HEK293T (cell line): ENCODE measurements at places on chromosomes 1 and 21.

DNA sequence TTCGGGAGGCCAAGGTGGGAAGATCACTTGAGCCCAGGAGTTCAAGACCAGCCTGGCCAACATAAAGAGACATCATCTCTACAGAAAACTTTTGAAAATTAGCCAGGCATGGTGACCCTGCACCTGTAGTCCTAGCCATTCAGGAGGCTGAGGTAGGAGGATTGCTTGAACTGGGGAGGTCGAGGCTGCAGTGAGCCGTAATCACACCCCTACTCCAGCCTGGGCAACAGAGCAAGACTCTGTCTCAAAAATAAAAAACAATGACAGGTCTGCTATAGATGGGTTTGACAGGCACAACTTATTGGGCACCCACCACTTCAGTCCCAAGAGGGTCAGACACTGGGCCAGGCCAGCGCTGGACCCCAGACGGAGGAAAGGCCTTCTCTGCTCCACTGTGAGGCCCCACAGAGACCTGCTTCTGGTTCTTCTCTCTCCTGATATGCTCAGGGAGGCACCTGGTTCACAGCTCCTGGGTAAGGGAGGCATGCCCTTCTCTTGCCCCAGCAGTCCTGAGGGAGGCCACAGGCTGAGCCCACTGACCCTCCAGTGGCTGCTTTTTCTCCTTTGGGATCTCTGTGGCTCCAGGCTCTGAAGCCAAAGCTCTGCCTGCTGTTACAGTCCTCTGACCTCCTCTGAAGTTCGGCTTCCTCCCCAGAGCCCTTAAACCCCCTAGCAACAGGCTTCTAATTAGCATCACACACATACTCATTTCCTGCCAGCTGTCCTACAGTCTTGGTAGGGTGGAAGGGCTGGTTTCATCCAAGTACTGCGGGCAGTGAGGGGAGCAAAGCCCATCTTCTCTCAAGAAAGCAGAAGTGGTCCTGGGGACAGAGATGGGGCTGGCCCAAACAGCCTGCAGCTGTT lies 14.4 kb downstream of the S100A16 start:
- DNase-seq: peak; percentile 6

DNA sequence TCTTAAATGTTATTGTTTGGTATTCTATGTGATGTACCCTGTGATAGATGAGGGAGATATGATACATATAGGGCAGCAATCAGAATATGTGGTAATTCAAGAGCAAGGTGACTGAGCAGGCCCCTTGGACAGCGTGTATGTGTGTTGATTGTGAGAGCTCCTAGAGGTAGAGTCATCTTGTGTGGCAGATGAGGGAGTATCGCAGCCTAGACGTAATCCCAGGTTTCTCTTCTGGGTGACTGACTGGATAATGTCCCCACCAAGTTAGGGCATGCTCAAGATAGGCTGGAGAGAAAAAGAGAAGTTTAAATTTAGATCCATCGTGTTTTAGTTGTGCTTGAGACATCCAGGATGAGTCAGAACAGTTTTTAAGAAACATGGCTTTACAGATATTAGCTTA lies 185.3 kb downstream of the ZP4 start:
- DNase-seq: no peak

DNA sequence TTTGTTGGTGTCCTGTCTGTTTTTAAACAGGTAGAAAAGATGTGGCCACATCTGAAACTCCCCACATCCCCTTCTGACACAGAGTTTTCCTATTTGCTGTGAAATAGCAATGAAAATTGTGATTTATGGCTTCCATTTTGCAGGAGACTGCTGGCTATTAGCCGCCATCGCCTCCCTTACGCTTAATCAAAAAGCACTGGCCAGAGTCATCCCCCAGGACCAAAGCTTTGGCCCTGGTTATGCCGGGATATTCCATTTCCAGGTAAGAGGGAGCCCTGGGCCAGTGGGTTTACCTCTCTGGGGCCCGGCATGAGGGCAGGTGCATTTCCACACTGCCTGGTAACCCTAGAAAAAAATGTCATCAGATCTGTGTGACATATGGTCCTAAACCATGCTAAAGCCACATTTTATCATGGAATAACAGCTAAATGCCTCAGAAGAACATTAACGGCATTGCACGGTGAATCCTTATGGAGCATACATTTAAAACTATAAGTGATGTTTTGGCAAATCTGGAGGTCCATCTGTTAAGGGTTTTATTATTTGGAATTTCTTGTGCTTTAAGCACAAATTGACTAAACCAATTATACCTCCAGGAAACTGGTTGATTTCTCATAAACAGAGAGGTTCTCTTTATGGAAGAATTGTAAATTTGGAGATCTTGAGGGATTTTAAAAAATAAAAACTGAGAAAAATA lies 12.3 kb downstream of the CAPN9 start:
- no peak for DNase-seq

DNA sequence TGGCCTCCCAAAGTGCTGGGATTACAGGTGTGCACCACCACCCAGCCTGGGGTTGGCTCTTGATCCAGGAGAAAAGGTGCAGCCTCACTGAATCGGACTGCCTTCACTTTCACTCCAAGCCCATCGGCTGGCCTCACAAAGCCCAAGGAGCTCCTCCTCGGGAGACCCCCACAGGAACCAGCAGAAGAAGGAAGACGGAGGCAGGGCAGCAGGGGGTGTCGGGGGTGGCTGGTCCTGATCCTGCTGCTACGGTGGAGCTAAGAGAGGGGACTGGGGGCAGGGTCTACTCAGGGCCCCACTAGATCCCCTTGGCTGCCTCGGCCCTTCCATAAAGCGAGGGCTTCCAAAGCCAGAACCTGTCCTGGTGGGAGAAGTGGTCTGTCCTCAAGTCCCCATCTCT lies 93.9 kb downstream of the STUM start:
- DNase-seq: no peak

- DNase-seq: no peak
These were observed 31.6 kb upstream of the PPP1R15B start for GRCh38 chr1:204443260-204443619.

DNA sequence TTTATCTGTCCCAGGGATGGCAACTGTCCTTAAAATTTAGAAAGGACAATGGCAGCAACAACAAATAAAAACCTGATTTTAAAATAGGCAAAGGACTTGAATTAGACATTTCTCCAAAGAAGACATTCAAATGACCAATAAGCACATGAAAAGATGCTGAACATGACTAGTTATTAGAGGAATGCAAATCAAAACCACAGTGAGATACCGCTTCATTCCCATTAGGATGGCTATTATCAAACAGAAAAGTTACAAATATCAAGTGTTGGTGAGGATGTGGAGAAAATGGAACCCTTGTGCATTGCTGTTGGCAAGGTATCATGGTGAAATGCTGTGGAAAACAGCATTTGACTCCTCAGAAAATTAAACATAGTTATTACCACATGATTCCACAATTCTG lies 120.7 kb downstream of the CRB1 start:
- DNase-seq: no peak

- DNase-seq: no peak
These were observed 4.7 kb downstream of the CELSR2 start for GRCh38 chr1:109253803-109254620.

- no peak for DNase-seq
These were observed 36.6 kb downstream of the PTGS2 start for GRCh38 chr1:186643614-186644013.

DNA sequence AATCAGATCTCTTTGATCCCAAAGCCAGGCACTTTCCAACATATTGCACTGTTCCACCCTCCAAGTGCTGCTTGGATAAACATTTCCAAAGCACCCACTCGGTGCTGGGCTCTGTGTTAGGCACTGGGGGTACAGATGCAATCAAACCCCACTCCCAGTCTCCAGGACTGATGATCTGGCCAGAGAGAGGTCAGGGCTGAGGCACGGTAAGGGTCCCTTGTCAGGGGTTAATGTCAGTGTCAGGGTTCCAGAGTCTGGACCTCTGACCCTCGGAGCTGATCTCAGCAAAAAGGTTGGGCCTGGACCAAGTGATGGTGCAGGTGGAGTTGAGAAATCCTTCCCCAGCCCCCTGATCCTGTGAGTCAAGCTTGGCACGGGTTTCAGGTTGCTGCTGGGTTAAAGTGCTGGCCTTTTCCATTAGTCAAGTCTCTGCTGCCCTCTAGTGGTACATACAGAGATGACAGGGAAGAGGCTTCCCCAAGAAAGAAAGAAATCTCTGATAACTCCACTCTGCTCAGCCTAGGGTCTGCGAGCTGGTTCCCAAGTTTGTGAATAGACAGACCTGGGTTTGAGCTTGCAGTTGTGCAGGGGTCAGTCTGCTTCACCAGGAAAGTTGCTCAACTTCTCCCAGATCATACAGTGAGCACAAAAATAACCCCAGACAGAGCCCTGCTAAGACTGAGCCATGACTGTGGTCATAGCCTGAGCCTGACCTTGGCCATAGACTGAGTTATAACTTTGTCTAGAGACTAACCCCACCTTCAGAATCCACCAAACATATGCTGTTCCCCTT lies 74.6 kb downstream of the DMRTA2 start:
- DNase-seq: peak; percentile 75

GRCh38 chr1:151924691-151925587 lies 15.6 kb upstream of the THEM4 start:
- no peak for DNase-seq

GRCh38 chr1:212323066-212323465 lies 37.9 kb downstream of the PPP2R5A start:
- DNase-seq: no peak

GRCh38 chr1:28070725-28071593 lies 17.5 kb downstream of the EYA3 start:
- DNase-seq: no peak

DNA sequence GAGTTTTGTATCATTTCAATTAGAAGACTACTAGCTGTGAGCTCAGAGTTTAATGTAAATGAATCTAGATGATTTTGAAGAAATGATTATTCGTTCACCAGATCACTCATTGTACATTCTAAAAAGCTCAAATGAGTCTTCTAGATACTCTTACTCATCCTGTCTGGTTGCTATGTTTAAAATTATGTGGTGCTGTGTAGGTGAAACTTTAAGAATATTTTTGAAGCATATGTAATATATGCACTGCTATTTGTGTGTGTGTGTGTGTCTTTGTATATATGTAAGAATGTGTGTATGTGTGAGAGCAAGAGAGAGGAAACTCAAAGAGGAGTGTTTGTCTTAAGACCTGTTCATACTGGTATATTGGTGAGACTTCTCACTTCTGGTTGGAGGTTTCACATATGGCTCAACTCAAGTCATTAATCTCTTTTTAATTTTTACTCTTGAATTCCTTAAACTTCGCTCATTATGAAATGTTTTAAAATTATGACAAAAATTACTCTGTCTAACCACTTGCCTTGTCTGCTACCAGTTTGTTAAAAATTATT lies 8.6 kb upstream of the C1orf105 start:
- DNase-seq: no peak

- no peak for DNase-seq
These were observed 2.8 kb downstream of the MASP2 start for GRCh38 chr1:11044086-11044848.
